Fibroblast of the conjunctiva (primary cell): ENCODE measurements at places on chromosomes 13 and 19.

- DNase-seq = no peak
These were observed 52.2 kb downstream of the ZNF737 start for GRCh38 chr19:20513189-20513904.

DNA sequence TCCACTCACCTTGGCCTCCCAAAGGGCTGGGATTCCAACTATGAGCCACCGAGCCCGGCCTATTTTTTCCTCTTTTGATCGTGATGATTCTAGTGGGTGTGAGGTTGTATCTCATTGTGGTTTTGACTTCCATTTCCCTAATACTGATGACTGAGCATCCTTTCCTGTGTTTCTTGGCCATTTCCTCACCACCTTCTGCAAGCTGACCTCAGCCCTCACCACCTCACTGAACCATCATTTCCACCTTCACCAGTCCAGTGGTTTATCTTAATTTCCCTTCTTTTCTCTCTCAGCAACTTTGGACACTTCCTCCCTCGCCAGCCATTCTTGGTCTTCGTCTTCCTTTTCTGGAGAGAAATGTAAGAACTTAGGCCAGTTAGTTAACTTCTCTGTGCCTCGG lies 13.0 kb upstream of the BICRA start:
- DNase-seq = no peak

DNA sequence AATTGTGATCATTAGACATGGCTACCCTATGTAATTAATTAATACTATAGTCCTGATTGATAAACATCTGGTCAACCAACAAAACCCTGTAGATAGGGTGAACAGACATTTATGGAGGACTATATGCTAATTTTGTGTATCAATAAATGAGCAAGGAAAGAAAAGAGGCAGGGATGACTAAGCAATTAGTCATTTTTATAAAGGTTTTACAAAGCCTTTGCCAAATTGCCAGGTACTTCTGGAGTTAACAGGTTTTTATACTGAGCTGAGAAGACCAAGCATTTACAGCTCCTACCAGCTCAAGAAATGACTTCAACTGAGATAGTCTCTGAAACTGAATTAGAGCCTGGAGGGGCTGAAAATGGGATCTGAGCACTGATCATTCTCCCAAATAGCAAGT lies 186.8 kb upstream of the PRR20A start:
- no peak for DNase-seq

GRCh38 chr13:27997904-27998522 lies 9.5 kb upstream of the URAD start:
- peak; percentile 4 for DNase-seq

- DNase-seq = no peak
These were observed 722 bp downstream of the HSD11B1L start for GRCh38 chr19:5681391-5682106.

GRCh38 chr13:40313269-40314200 lies 352.9 kb downstream of the FOXO1 start:
- DNase-seq = no peak
